HAP-1 (cell line): ENCODE measurements at places on chromosomes 7 and 10.
A peak's percentile ranks its signal among the peaks of the same experiment; 100 is the strongest.

GRCh38 chr7:240887-241421 is 48.6 kb downstream of the FAM20C start:
- no peak for DNase-seq

- DNase-seq = no peak
These were observed 215.6 kb downstream of the DNAJB6 start for GRCh38 chr7:157552295-157552993.

DNA sequence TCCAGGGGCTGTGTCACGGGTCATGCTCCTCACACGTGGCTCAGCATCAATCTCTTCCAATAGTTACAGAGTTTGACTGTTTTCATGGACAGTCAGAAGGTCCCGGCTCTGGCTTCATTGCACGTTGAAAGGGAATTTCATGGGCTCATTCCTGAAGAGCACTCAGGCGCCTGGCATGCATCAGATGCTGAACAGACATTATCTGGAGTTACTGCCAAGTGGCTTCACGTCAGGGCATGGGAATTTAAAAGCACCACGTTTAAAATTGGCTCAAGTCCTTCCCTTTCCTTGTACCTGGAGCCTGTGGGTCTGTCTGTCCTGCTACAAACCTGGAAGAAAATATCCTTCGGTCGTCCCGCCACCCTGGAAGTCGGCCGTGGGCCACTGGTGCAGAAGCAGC is 50.4 kb downstream of the CFAP46 start:
- DNase-seq = no peak

- peak; percentile 34 for DNase-seq
These were observed 85.7 kb downstream of the MMRN2 start for GRCh38 chr10:86871563-86872183.

GRCh38 chr10:624312-624604 is 65.2 kb downstream of the DIP2C start:
- DNase-seq = no peak

GRCh38 chr7:92150450-92151017 is 16.3 kb upstream of the CYP51A1 start:
- no peak for DNase-seq

- DNase-seq = no peak
These were observed 124.9 kb upstream of the RHEB start for GRCh38 chr7:151644554-151644953.

DNA sequence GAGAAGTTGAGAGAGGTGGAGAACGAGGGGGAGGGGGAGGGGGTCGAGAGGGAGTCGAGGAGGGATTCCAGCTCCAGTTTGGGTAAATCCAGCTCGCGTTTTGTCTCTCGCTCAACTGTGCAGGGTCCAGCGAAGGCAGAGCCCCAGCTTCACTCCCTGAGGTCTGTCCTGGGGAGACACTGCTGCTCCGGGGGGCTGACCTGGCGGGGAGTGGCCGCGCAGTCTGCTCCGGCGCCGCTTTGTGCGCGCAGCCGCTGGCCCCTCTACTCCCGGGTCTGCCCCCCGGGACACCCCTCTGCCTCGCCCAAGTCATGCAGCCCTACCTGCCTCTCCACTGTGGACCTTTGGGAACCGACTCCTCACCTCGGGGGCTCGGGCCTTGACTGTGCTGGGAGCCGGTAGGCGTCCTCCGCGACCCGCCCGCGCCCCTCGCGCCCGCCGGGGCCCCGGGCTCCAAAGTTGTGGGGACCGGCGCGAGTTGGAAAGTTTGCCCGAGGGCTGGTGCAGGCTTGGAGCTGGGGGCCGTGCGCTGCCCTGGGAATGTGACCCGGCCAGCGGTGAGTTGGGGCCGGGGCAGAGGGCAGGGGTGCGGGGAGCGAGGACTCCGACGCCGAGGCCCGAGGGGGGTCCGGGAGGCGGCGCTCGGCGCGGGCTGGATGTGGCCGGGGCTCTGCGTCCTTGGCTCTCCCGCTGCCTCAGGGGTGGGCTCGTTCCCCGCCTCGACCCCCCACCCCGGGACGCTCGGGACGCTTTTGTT is at the start of gene TET1:
Gene TET1, plus strand, starts transcription at position 152 of the 757 bp plus-strand sequence. CDS start 12,002 bp downstream, outside the sequence.
- DNase-seq = peak; percentile 80

DNA sequence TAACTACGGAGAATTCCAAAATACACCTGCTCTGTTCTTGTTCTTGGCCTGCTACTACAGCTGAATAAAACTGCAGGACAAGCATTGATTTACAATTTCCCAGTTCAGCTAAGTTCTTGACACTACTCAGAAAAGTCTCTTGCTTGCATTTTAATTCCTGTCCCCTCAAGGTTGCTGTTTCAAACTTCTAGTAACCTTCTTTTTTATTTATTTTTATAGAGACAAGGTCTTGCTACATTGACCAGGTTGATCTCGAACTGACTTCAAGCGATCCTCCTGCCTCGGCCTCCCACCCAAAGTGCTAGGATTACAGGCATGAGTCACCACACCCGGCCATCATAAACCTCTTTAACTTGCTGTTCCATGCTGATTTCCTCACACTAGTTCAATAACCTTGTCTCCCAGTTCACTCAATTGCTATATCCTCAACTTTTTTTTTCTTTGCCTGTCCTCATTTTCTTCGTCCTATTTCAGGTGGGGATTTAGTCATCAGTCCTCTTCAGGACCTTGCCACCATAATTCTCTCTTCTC is 79.9 kb downstream of the ARHGAP21 start:
- DNase-seq = no peak

DNA sequence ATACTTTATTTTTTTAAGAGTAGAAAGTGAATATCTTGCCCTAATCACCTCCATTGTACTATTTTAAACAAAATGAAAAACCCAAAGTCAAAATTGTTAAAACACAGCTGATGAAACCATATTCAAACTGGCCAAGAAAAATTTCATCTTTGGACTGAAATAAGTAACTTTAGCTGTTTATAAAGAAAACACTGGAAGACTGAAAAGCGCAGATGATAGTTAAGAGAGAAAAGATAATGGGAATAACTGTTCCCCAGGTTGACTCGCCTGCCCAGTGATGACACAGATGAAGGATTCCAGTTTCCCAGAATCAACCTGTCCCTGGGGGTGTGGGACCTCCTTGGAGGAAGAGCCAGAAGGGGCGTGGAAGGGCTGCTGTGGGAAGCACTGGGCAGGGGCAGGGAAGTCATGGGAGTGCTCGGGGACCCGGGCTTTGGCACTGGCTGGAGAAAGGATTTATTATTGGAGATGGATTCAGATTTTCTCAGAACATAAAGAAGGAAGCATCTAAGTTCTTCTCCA is 43.1 kb downstream of the DENND2A start:
- DNase-seq = peak; percentile 42

- DNase-seq = no peak
These were observed 103.4 kb downstream of the FAM204A start for GRCh38 chr10:118238573-118239235.

DNA sequence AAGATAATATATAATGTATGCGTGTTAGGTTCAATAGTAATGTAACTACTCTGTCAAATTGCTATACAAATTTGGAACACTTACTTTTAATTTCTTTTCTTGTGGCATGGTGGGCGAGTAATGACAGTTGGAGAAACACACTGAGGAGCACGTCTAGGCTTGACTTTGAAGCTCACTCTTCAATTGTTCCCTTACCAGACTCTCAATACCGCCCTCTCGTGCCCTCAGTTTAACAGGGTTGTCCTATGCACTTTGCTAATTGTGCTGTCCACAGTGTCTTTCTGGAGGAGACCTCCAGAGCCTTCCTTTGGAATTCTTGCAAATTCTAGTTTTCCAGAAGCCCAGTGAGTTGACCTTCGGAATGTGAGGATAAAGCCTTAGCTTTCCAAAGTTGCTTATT is 107.2 kb upstream of the RELN start:
- DNase-seq = peak; percentile 23

DNA sequence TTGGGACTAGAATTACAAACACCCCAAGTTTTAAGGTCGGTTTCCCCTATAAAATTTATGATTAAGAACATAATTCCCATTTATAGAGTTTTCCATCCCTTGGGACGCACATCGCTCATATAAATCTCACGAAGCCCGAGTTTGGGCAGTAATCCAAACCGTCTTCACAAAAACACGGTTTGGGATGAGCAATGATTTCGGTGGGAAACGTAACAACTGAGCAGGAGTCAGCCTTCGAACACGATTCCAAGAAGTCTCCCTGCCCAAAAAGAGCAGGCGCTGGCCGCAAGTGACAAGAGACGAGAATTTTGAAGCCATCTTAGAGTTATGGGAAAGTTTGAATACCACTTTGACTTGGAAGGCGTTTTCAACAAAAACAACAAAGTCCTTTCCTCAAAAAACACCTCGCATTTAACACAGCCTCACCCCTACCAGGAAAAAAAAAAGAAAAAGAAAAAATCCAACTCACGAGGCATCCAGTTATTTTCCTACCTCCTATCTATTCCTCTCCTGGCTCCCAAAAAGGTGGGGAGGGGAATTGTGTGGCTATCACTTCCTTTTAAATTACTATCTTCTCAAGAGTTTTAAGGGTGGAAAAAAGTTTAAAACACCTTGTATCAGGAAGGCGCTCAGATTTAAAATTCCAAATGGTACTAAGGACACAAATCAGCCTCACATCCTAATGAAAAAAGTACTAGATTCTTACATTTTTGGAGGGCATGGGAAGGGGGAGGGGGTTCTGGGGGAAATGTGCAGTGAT is 1.6 kb downstream of the SEPHS1 start:
- DNase-seq = no peak

- DNase-seq = no peak
These were observed 30.5 kb upstream of the GHITM start for GRCh38 chr10:84108797-84109196.

- DNase-seq = no peak
These were observed 27.4 kb downstream of the ADAMTS14 start for GRCh38 chr10:70699659-70700174.

GRCh38 chr10:96743988-96744585 is 23.8 kb upstream of the PIK3AP1 start:
- DNase-seq = no peak

DNA sequence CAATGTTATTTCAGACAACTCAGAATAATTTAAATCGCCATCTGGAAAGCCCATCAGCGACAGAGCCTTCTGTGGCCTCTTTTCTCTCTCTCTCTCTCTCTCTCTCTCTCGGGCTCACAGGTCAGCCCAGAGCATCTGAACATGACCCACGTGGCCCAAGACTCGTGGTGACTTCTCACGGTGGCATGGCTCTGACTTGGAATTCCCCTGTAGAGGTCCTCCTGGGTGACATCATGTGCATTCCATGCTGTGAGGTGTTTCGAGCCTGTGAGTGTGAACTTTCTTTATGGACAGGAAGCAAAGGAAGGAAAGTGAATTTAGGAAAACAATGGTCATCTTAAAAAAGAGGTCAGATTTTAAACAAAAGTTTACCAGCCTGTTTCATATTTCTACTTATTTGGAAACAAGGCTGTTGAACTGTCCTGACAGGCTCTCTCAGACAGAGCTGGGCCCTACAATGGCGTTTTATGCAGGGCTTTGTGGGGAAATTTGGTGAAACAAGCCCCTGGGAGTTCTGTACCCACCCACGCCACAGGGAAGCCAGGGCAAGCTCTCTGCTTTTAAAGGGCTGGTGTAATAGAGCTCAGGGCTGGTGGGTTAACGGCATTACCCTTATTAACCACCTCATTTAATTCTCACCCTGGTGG is 359.7 kb upstream of the ZNF32 start:
- no peak for DNase-seq

DNA sequence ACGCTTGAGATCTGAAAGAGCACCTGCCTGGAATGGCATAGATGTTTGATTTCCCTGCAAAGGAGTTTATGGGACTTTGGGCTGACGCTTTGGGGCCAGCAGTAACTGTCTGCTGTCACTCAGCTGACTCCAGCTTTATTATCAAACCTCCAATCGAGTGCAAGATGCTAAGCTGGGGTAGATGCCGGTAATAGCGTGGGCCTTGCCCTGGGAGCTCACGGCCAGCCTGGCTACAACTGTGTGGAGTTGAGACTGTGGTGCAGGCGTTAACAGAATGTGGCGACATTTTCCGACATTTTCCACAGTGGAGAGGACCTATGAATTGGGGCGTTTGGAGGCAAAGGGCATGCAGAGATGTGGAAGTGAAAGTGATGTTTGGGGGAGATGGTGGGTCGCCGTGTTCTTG is 1.3 kb downstream of the CHST12 start:
- no peak for DNase-seq

- no peak for DNase-seq
These were observed 663.5 kb downstream of the KCNMA1 start for GRCh38 chr10:76974017-76974691.

GRCh38 chr7:134699899-134700298 is 53.2 kb downstream of the BPGM start:
- DNase-seq = peak; percentile 36

GRCh38 chr7:149846021-149846420 is 7.8 kb downstream of the ZNF862 start:
- no peak for DNase-seq

DNA sequence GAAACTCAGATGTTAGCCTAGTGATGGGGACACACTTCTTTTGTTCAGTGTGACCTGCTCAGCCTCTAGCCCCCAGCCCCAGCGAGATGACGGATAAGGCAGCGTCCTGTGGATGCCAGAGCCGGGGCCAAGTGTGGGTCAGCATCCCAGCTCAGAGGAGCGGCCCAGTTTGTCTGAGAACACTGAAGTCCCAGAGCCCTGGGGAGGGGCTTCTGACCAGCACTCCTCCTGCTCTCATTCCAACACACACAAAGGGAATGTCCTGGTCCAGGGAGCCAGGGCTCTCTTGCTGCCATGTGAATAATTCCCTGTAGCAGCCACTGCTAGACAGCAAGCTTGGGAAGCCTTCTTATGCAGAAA is 4.5 kb upstream of the ATP6V0E2 start:
- no peak for DNase-seq

DNA sequence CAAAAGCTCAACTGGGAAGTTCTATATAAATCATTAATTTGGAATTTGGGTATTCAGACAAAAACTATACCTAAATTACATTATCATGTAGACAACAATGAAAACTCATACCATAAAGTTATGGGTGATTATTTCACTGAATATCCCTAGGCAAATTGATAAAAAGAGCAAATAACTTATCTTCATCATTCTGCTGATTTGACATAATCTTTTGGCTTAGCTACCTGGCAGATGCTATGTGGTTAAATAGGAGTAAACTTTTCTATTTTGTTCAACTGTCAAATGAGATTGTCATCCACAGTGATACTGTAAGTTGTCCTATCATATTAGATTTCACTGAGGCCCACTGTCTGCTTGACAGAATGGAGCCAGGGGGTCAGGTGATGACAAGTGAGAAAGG is 148.9 kb upstream of the FEZF1 start:
- no peak for DNase-seq

GRCh38 chr10:44982496-44982895 is 3.9 kb upstream of the DEPP1 start:
- no peak for DNase-seq
